ENCODE measurements at places on chromosomes 12 and 14.

- DNase-seq = no peak
Measured at GRCh38 chr12:117080661-117081144, 18.5 kb downstream of the TESC start.

- DNase-seq = no peak
Measured at GRCh38 chr12:17372508-17372907, 717.5 kb downstream of the RERGL start.

GRCh38 chr14:74514471-74514941 is 20.9 kb downstream of the ISCA2 start:
- DNase-seq = no peak

- no peak for DNase-seq
Measured at GRCh38 chr12:86777325-86777724, 521.1 kb upstream of the MGAT4C start.

GRCh38 chr12:25529738-25530137 is 23.3 kb downstream of the LMNTD1 start:
- DNase-seq = no peak

GRCh38 chr12:122860854-122861586 is 25.8 kb downstream of the HIP1R start:
- DNase-seq = no peak

GRCh38 chr12:31231611-31232360 is 94.2 kb downstream of the SINHCAF start:
- no peak for DNase-seq
